ENCODE measurements at places on chromosomes 6 and 20.

DNA sequence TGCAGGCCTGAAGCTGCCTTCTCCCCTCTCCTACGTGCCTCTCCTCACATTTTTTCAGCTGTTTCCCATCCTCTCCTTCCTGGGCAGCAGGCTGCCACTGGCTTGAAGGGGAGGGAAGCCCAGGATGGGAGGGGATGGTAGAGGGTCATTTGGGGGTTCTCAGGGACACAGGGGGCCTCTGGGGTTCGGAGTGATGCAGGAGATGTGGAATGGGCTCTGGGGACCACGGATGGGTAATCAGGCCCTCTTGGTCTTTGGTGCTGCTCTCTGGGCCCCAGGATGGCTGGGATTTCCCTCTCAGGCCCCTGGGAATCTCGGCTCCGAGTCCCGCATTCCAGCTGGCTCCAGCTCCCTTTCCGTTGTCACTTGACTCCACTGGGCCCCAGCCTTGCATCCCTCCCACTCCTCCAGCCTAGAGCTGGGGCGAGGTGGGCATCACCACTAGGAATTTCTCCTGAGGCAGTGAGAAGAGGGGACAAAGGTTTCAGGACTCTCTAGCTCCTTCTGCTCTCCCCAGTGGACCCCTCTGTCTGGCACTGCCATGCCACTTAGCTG is 2.0 kb upstream of the DDR1 start:
- no peak for DNase-seq

GRCh38 chr6:132107896-132108295 is 156.7 kb upstream of the CCN2 start:
- DNase-seq = no peak

DNA sequence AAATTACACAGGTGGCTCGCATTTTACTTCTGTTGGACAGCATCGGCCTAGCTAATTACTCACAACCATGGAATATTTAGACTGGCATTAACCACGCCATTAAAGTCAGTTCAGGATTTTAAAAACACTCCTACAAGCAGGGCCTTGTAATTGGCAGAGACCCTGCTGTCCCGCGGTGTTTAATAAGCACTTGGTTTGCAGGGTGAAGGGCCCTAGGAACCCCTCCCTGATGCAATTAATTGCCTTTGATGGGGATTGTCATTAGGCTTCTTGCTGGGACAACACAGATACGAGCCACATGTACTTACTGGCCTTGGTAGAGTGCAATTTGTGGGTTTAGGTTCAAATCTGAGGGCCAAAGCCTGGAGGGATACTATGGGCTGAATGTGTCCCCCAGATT is 7.8 kb upstream of the VSTM2L start:
- no peak for DNase-seq

GRCh38 chr20:9835302-9835701 is 3.6 kb downstream of the PAK5 start:
- DNase-seq = no peak

- no peak for DNase-seq
These were observed 9.1 kb downstream of the LBP start for GRCh38 chr20:38355161-38356012.

- DNase-seq = no peak
These were observed 36.3 kb downstream of the SLC52A3 start for GRCh38 chr20:731891-732560.
